Breast epithelium (tissue), 4 donors: ENCODE measurements at places on chromosomes 1 and 21. TPM values are rescaled to one million over a fixed set of nuclear protein-coding genes. Genes with fewer than 3 reads are reported as not detected.

GRCh38 chr1:203207751-203208150 is 21.2 kb upstream of the CHI3L1 start:
- H3K36me3 ChIP-seq, result no peaks in the 10 kb centered on the region
- no peak overlapping the region for H3K4me3 ChIP-seq
- no peaks in the 10 kb centered on the region for H3K4me1 ChIP-seq
- no peak overlapping the region for H3K27ac ChIP-seq

The CNKSR1 gene
- total RNA-seq, result 22.3 TPM

DNA sequence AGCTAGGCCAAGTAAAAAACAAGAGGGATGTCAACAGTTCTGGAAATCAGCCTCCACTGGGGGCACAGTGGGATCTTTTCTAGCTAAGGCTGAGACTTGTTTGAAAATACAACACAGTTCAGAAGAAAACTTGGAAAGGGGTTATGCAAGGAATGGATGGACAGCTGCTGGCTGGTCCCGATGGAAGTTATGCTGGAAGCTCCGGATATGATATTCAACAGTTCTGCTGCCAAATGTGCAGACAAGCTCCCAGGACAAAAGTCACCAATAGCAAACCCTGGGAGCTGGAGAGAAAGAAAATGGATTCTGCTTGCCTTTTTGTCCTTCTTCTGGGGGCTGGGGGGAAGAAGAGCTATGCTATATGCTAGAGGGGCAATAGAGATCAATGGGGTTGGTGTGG is 14.3 kb downstream of the LMX1A start:
- no peak overlapping the region for H3K4me3 ChIP-seq
- H3K27me3 ChIP-seq, result no peaks in the 10 kb centered on the region
- no peaks in the 10 kb centered on the region for H3K36me3 ChIP-seq
- no peak overlapping the region for H3K27ac ChIP-seq

DNA sequence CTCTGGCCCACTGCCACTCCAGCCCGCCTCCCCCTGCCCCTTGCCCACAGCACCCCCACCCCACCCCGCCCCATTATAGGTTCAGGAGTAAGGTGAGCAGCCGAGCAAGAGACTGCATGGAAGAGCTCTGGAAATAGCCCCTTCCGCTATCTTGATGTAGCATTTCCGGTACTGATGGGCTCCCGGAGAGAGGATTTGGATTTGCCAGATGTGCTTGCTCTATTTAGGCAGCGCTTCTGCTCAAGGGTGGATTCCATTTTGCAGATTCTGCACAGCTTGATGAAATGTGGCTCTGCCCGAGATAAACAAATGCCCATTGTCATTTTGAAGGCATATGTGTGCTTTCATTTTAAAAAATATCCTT is 6.9 kb downstream of the TGFB2 start:
- DNase-seq, result no peak
- H3K4me1 ChIP-seq, result no peaks in the 10 kb centered on the region
- H3K27me3 ChIP-seq, result no peaks in the 10 kb centered on the region
- no peaks in the 10 kb centered on the region for H3K36me3 ChIP-seq

The SPATA46 gene
- total RNA-seq, result not detected

DNA sequence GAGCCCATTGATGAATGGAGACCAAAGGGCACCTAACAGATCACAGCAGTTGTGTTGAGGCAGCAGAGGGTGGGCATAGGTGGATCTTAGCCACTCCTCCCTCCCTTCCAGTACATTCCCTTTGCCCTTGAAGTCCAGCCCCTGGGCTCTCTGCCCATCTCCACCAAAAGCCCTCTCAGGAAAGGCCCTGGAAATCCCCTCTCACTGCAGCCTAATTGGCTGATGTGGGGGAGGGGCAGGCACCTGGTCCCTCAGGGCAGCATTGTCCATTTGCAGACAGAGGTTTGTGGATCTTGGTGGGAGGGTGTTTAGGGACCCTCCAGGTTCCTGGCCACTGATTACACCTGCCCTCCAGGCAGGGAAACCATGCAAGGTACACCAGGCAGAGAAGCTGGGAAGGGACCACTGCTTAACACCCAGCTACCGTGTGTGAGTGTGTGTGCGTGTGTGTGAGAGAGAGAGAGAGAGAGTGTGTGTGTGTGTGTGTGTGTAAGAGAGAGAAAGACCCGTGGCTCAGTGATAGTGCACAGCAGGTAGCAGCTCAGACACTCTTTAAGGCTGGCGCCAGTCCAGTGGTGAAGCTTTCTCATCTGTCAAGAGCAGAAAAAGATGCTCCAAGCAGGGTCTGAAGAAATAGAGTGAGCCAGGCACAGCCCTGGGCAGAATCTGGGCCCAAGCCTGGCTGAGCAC is 71.1 kb downstream of the MATN1 start:
- H3K4me3 ChIP-seq, result no peak overlapping the region
- H3K36me3 ChIP-seq, result no peaks in the 10 kb centered on the region
- no peak overlapping the region for H3K27ac ChIP-seq
- H3K4me1 ChIP-seq, result no peaks in the 10 kb centered on the region
- peaks cover 5% of the 10 kb centered on the region for H3K27me3 ChIP-seq

GRCh38 chr1:25867210-25867991 is 8.1 kb downstream of the PAQR7 start:
- no peak overlapping the region for H3K4me3 ChIP-seq
- no peaks in the 10 kb centered on the region for H3K4me1 ChIP-seq
- no peaks in the 10 kb centered on the region for H3K36me3 ChIP-seq
